Stimulated activated CD4-positive, alpha-beta T cell treated with anti-CD3 and anti-CD28 coated beads, Interleukin-1b, Interleukin-23, amount 100 ng/mL, for 48 hours (primary cell): ENCODE measurements at places on chromosomes 7 and 10.

GRCh38 chr10:112330607-112331160 lies 43.2 kb upstream of the ACSL5 start:
- no peak for DNase-seq

DNA sequence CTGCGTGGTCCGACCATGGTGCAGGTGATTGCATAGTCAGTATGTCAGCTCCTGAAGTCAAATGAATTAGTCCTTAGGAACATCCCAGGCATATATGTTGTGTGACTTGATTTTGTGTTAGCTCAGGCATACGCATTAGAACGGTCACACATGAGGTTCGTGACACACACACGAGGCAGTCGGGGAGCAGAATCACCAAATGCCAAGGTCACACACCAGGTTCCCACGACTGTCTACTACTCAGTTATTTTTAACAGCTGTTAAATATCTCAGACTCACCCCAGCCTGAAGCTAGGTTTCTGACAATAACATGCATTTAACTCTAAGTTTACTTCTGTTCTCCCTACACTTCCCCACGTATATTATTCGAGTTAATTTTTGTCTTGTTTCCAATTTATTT lies 54.8 kb downstream of the DYNC2I1 start:
- DNase-seq = no peak

DNA sequence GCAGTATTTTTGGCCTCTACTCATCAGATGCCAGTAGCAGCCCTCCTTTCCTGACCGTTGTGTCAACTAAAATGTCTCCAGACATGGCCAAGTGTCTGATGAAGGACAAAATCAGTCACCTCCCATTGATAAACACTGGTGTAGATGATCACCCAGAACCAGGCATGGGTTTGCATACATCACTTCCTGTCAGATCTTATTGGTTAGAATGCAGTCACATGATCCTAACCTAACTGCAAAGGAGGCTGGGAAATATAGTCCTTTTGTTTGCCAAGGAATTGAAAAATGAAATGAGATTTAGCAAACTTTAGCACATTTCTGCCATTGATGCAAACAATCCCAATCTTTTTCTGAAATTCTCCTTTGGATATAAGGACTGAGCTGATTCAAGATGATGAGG lies 141.4 kb downstream of the BUB3 start:
- DNase-seq = no peak

GRCh38 chr7:594212-594913 lies 74.7 kb upstream of the PDGFA start:
- no peak for DNase-seq

GRCh38 chr7:25496476-25497368 lies 268.4 kb upstream of the NPVF start:
- DNase-seq = no peak

GRCh38 chr7:81248420-81248819 lies 329.6 kb upstream of the SEMA3C start:
- DNase-seq = no peak

DNA sequence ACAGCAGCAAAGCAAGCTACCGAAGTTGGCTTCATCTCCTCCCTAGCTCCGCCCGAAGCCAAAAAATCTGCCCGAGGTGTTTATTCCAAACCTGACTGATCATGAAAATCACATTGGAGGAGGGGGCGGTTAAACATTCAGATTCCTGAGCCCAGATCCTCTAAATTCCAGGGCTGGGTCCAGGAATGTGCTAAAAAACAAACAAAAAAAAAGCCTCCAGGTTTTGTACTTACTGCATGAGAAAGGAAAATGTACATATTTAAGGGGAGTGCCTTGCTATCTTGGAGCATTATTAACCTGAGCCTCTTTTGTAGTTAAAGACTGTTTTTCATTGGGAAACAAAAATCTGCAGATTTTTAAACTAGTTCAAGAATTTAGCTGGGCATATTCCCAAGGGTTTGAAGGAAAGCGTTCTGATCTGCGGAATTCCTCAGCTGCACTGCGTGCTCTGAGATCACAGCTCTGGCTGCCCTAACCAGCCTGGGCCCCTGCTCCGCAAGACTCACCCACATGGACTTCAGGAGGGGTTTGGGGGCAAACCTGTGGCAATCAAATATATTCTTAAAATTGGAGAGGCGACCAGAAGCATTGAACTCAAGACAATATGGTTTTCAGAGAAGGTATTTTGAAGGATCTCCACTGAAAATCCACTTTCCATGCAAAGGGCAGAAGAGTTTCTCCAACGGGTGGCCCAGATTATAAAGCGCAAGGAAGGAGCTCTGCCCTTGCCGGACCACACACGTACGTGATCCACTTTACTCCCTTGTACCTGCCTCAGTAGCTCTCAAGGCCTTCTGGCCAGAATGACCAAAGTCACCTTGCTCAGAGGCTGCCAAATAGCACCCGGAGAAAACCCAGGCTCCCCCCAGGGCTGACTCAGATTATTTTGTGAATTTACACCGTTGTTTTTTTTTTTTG lies 10.0 kb upstream of the TNS3 start:
- no peak for DNase-seq

DNA sequence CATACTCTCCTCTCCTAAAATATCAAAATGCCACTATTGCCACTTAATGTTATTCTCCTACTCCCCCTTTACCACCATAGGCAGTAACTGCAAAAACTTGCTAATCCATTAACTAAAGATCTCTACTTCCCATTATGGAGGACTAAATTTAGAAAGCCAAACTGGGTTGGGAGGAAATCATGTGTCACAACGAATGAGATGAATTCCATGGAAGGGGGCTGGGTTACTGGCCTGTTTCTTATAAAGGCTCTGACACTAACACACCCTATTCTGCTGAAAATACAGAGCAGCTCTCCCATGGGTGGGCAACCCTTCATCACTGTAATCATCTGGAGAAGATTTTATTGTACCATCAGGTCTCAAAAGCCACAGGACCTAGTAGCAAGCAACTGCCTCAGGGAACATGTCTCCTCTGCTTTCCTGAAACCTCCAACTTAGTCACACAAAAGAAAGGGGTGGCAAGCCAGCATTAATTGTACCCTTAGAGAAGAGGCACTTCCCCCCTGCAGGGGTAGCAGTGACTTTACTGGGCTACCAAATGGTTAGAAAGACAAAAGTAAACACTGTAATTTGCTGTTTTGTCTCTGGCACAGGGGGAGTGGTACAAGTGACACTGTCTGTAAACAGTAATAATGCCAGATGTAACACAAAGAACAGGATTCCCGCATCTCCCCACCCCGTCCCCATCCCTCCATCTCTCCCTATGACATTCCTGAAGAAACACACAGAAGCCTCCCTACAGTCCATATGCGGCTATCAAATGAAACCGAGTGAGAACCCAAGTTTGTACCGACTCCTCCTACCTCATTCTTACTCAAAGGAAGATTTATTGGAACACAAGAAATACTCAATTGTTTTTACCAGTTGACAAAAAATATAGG lies 81.6 kb downstream of the ARMH3 start:
- DNase-seq = no peak

GRCh38 chr7:151951672-151952338 lies 4.4 kb upstream of the GALNTL5 start:
- DNase-seq = no peak

DNA sequence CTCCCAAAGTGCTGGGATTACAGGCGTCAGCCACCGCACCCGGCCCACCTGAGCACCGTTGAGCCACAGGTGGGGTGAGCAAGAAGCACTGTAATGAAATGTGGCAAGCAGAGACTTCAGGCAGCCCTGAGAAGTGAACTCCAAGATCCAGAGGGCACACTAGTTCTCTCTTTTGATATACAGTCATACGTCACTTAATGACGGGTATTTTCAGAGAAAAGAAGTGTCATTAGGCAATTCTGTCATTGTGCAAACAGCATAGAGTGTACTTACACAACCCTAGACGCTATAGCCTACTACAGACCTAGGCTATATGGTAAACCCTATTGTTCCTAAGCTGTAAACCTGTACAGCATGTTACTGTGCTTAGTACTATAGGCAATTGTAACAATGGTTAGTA lies 7.9 kb downstream of the PANK1 start:
- DNase-seq = no peak

DNA sequence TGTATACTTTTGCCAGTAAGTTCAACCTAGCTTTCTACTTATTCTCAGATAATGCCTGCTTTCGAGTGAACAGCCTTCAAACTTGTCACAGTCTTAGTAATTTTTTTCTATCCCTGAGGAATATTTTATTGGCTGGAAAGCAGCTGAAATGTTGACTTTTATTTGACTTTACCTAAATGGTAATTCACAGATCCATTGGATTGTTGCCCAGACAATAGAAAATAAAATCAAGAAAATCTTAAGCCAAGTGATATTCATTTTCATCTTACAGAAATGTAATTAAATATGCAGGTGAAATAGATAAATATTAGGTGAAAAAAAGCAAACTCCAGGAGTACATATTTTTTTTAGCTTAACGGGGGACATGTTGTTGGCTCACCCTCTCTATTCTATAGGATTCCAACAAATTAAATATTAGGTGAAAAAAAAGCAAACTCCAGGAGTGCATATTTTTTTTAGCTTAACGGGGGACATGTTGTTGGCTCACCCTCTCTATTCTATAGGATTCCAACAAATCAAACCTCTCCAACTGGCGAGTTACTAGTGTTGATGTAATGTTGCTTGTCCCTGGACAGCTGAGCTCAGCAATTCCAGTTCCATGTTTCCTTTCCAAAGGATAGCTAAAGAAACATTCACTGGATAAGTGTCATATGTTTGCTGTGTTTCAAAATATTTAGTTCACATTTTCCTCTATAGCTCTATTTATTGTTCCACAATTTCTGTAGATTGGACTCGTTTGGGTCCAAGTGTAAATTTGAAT lies 4.2 kb downstream of the TMEM26 start:
- no peak for DNase-seq

- DNase-seq = no peak
Observed at GRCh38 chr7:54538122-54538521, 4.1 kb upstream of the VSTM2A start.

DNA sequence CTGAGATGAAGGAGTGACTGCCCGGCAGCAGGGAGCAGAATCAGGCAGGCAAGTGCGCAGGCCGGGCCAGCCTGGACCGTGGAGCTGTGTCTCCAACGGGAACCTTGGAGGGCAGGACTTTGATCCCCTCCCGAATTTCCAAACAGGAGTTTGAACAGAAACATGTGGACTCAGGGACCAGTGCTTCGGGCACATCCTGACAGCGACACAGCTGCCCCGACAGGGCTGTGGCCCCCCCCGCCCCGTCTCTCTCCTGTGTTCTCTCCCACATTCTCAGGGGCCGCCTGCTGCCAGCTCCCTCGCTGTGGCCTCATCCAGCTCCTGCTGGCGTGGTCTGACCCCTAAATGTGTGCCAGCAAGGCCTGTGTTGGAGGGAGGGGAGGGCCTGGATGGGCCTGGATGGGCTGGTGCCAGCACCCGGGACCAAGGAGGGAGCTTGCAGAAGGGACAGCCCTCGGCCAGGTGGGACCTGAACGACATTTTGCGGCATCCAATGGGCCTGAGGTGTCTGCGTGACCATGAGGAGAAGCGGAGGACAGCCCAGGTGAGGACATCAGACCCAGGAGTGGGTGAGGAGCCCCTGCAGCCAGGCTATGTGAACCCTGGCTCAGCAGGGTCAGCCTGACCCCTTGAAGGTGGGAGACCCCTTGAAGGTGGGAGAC lies 222.9 kb downstream of the DNAJB6 start:
- no peak for DNase-seq

DNA sequence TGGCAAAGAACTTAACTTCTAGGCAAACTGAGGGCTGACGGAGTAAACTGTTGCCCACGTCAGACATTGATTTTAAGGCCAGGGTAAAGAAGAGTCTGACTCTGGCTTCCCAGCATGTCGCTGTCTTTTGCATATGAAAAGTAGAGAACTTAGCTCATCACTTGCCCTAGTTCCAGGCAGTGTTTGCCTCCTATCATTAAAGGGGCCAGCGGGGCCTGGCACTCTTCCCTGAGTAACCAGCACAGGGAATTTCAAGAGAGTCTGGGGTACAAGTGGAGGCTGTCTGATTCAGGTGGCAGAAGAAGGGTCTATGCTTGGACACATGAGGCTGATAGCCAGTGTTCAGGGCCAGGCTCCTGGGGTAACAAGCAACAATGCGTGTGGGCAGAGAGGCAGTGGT lies 4.8 kb downstream of the DENND2A start:
- DNase-seq = no peak
